ENCODE measurements at places on chromosomes 7 and 10. TPM values are rescaled to one million over a fixed set of nuclear protein-coding genes. Genes with fewer than 3 reads are reported as not detected.

DNA sequence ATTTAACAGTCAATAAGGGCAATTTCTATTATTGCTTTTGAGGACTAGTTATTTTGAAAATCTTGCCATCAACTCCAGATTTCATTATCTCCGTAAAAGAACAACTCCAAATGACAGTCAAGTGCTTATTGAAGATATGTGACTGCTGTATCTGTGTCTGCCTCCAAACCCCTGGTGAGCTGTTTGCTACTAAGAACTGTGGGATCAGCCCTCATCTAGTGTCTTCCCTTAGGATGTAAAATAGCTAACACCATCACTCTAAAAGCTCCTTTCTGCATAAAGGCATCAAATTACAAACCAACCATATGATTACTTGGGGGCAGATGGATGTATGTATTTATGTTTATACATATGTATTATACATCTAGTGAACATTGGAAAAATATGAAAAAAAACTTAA, 70.8 kb upstream of the SLC13A1 start:
- DNase-seq: no peak

- peak; percentile 17 for DNase-seq
These were observed 445 bp upstream of the ATRNL1 start for GRCh38 chr10:115092555-115093285.

DNA sequence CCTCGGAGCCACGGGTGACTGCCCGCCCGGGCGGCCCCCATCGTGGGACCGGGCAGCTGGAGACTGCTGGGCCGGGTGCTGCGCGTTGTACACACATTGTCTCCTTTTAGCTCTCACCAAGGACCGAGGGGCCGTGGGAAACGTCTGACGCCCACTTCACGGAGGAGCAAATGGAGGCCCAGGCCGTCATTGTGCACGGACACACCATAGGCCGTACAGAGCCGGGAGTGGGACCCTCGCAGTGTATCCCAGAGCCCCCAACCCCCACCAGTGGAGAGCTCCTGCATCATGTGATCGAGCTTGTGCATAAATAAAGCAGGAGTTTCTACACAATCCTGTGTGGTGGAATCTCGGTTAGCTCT, 722 bp downstream of the DENND10 start:
- peak; percentile 14 for DNase-seq

Gene SAMD9L
- 27.7 TPM for total RNA-seq

DNA sequence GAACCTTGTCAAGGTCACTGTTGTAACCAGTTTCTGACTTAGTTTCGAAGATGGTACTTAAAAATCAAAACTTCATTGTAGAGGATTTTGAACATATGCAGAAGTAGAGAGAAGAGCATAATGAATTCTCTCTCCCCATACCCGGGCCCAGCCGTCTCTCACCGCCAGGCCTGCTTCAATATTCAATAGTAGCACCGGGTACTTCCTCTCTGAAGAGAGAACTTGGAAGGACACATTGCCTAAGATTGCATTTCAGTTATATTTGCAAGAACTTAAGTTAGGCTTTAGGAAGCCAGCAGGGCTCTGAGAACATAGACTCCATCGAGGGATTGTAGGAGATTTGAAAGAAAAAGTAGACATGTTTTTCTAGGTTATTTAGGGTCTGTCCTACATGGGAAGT, 19.1 kb downstream of the LMTK2 start:
- no peak for DNase-seq

GRCh38 chr7:24718431-24718831, 38.8 kb downstream of the GSDME start:
- DNase-seq: no peak
